Muscle of back (tissue), 13 donors: ENCODE measurements at places on chromosomes 1 and 21. TPM values are rescaled to one million over a fixed set of nuclear protein-coding genes. Genes with fewer than 3 reads are reported as not detected.
A peak's percentile ranks its signal among the peaks of the same experiment; 100 is the strongest.

- no peak for DNase-seq
Observed at GRCh38 chr21:42740405-42740909, 87.0 kb downstream of the PDE9A start.

Gene SLC44A5
- polyA plus RNA-seq = 0.50 TPM

Gene OR2G6
- polyA plus RNA-seq = not detected

GRCh38 chr1:8015036-8015808 lies 10.9 kb downstream of the ERRFI1 start:
- peak; percentile 79 for DNase-seq

DNA sequence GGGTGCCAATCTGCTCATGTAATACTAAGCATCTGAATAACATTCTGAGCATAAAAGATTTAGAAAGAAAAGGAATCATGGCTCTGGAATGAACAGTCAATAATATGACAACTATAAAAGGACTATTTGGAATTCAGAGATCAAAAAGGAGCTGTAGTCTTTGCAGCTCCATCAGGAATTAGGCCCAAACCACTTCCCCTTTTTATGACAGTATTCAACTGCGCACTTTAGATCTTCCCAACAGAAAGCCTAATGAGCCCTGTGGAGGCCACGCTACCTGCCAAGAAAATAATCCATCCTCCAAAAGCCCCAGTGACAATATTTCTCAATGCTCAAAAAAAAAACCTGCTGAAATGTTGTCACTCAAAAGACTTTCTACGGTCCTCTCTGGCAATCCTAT lies 163.2 kb downstream of the SNX7 start:
- DNase-seq = no peak

Gene PAPPA2
- polyA plus RNA-seq = 0.91 TPM

Gene UBQLN4
- 44.9 TPM for polyA plus RNA-seq

Gene STIL
- polyA plus RNA-seq = 3.1 TPM

- DNase-seq = peak; percentile 40
Observed at GRCh38 chr1:87684713-87685205, 356.1 kb downstream of the LMO4 start.

DNA sequence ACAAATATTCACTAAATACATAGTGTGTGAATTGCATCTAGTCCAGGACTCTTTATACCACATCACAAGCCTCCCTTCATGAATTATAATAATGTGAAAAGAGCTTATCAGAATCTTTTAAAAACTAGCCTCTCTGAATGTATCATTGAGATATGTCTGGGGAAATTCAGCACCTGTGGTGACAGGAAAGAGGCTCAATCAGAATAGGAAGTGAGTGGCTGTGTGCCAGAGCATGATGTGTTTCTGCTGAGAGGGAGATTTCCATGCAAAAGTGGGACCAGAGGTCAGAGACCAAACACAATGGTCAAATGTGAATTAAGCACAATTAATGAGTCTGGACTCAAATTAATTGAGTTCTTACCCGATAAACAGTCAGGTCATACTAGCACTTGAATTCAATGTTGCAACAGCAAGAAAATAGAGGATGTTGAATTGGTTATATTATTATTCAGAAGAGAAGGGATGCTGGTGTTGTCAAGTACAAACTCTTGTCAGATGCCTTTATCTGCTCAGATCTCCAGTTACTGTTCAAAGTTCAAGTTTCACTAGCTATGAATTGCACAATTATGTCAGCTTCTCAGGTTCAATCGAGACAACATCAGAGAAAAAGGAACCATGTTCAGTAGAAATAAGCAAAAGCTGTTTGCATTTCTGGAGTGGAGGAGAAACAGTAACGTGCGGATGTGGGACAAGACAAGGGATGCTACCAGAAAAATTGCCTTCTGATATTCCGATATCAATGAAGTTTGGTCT lies 226.2 kb downstream of the ZNF326 start:
- DNase-seq = no peak

DNA sequence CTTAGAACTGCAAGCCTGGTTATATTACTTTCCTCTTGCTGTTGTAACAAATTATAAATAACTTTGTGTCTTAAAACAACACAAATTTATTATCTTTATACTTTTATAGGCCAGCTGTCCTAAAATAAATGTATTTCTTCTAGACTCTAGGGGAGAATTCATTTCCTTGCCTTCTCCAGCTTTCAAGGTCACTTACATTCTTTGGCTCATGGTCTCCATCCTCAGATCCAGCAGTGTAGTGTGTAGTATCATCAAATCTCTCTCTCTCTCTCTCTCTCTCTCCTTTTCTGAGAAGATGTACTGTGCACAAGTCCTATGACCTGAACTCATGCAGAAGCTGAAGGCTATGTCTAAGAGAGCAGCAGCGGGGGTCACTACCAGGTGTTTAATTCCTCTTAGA lies 1510.6 kb downstream of the MRPL39 start:
- no peak for DNase-seq

DNA sequence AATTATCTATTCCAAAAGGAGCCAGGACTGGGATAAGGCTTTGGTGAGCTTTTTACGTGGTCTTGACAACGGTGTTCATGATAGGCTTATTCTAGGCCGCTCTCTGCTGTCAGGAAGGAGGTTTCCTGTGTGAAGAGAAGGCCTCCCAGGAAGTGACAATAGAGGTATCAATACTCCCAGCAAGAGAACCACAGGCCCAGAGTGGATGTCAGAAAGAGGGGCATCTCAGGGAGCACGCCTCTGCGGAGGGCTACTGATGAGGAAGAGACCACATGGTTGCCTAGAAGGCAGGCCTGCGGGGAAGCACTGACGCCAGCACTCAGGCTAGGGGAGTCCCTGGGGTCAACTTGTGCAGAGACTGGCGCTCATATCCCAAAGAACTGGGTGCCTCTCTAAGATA lies 60.4 kb downstream of the ITPKB start:
- no peak for DNase-seq

Gene S100A4
- 203 TPM for polyA plus RNA-seq

Gene GPR61
- polyA plus RNA-seq = 2.4 TPM

GRCh38 chr1:208874915-208875314 lies 630.7 kb upstream of the PLXNA2 start:
- DNase-seq = no peak

- peak; percentile 5 for DNase-seq
Observed at GRCh38 chr1:34898330-34898761, 31.1 kb downstream of the DLGAP3 start.

- DNase-seq = no peak
Observed at GRCh38 chr1:60160141-60160540, 86.6 kb upstream of the C1orf87 start.

Gene AMY2B
- 16.1 TPM for polyA plus RNA-seq

Gene OR2M3
- 0.03 TPM for polyA plus RNA-seq

DNA sequence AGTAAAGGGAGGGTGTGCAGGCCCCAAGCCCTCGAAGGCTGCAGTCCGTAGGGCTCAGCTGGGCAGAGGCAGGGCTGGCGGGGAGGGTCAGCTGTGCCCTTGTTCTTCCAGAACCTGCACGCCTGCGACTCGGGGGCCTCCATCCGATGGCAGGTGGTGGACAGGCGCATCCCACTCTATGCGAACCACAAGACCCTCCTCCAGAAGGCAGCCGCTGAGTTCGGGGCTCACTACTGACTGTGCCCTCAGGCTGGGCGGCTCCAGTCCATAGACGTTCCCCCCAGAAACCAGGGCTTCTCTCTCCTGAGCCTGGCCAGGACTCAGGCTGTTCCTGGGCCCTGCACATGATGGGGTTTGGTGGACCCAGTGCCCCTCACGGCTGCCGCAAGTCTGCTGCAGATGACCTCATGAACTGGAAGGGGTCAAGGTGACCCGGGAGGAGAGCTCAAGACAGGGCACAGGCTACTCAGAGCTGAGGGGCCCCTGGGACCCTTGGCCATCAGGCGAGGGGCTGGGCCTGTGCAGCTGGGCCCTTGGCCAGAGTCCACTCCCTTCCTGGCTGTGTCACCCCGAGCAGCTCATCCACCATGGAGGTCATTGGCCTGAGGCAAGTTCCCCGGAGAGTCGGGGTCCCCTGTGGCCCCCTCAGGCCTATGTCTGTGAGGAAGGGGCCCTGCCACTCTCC lies 13.6 kb upstream of the LRRC3 start:
- no peak for DNase-seq

DNA sequence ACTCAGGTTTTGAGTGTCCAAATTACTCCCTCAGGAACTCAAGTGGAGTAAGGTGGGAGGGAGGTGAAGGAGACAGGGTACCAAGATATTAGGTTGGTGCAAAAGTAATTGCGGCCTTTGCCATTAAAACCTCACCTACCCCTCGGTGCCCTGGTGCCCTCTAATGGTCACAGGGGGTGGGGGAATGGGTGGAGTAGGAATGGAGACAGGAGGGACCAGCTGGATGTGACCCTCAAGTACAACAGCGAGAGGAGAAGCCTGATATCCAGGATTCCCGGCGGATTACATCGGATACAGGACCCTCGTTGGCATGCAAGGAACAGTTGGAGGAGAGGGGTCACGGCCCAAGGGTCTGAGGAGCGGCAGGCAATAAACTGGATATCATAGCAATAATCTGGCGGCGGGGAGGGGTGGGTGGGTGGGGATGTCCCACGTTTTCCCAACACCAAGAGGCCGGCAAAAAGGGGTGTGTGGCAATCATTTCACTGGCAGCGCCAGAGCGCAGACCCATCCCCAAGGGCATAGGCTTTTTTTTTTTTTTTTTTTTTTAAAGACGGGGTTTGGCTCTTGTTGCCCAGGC lies 4.3 kb upstream of the ZBTB7B start:
- DNase-seq = no peak

GRCh38 chr1:173997791-173998190 lies 24.4 kb downstream of the RC3H1 start:
- no peak for DNase-seq

- no peak for DNase-seq
Observed at GRCh38 chr1:104884939-104885338, 1135.2 kb downstream of the AMY1C start.

- peak; percentile 72 for DNase-seq
Observed at GRCh38 chr1:115261496-115261895, 76.6 kb downstream of the NGF start.

DNA sequence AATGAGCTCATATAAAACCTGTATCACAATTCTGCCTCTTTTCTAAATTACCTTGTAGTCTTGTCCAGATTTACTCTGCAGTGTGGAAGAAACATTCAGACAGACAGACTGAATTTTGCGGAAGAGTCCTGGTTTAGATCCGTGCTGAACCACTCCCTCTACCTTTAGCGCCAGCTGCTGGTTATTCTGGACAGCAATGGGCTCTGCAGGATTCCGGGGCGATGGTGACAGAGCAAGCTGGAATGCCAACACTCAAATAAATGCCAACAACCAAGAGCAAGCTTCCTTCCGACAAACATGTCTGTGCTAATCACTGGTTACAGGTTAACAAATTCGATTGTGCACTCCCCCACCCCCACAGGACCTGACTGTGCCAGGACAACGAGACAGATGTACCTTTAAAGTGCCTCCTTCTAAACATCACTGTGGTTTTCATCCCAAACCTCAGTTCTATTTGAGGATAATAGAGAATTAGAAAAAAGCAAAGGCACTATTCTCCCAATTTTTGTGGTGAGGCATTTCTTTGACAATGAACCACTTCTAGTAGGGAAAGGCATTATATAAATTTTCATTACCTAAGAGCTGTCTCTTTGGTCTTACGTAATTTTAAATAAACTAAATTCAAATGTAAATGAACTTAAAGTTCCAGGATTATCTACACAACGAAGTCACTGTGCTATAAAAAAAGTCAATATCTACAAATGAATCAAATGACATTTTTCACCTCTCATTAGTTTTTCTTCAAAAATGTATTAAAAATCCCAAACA lies 90.4 kb downstream of the INTS7 start:
- no peak for DNase-seq

Gene IL20
- polyA plus RNA-seq = not detected

DNA sequence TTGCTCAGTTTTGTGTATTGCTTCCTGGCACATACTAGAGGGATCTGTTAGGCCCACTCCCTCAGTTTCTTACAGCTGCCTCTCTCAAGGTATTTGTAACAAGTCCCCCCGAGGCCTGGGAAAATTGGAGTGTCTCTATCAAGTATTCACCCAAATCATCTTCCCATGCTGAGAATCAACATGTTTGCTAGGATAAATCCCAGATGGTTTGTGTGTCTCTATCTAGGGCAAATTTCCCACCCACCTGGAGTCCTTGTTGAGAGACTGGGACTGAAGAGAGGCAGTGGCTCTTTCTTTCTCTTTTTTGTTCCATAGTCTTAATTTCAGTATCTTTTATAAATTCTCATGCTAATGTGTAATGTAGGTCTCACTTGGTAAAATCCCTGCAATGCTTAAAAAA lies 58.0 kb downstream of the OLFM3 start:
- DNase-seq = no peak

DNA sequence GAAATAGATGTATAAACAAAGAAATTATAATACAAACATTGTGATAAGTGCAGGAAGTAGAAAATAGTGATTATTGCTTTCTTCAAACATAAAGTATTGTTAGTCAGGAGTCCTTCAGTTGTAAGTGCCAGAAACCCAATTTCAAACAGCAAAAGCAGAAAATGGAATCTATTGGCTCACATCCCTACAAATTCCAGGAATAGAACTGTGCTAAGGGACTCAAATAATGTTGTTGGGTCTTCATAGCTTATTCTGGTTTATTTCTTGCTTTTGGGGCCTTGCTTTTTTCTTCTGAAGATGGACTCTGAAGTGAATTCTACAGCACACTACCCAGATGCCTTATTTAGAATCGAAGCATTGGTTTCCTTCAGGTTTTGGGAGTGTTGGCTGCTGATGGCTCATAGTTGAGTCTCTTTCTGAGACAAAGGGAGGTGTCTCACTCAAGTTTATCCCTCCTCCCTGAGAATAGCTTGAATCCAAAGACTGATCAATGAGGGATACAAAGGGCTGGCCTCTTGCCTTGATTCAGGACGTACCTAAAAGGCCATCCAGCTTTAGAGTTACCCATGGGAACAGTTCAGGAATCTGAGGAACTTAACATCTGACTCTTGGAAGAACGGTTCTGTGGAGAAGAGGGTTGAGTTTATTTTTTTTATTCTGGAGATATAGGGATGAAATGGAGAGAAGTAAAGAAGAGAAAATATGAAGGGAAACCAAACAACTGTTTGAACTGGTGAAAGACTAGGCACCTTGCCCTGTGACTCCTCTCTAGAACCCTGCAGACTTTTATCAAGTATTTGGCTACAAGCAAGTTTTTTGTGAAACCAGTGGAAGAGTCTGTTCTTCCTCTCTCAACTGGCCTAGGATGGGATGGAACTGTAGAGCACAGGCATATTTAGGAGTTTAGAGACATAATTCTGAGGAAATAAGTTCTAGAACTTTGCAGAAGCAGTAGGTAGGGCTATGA lies 39.0 kb upstream of the ATG4C start:
- DNase-seq = peak; percentile 67

Gene BCL2L15
- polyA plus RNA-seq = 0.45 TPM

Gene KRTAP20-2
- polyA plus RNA-seq = not detected

- DNase-seq = no peak
Observed at GRCh38 chr1:230072296-230072695, 5.3 kb downstream of the GALNT2 start.

- DNase-seq = no peak
Observed at GRCh38 chr1:206703661-206704060, 19.0 kb downstream of the MAPKAPK2 start.

DNA sequence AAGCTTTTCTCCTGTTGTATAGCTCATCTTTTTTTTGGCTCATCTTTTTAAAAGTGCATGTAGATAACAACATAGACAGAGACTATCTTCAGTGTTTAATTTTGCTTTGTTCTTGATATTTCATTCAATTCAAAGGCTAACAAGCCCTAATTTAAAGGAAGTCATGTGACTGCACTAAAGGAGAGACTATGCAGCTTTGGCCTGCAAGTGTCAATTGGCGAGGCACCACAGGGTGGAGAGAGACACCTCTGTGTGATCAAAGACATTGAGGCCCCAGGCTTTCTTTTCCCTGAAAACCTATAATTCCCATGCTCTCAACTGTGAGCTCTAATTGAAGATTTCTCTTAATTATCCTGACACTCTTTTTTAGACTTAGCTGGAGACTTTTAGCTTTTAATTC lies 53.6 kb downstream of the CHODL start:
- DNase-seq = no peak

GRCh38 chr21:32442566-32443318 lies 30.2 kb downstream of the EVA1C start:
- DNase-seq = no peak

Gene S100A7
- not detected for polyA plus RNA-seq
